ENCODE measurements at places on chromosomes 2 and 18.

- no peak for DNase-seq
These were observed 93.5 kb upstream of the MGAT4A start for GRCh38 chr2:98824256-98825019.

- no peak for DNase-seq
These were observed 10.7 kb upstream of the CWC22 start for GRCh38 chr2:180017784-180018183.

- DNase-seq, result no peak
These were observed 97.4 kb downstream of the RHOB start for GRCh38 chr2:20544153-20544747.

GRCh38 chr2:70607121-70607561 is 53.5 kb upstream of the TGFA start:
- no peak for DNase-seq

- DNase-seq, result no peak
These were observed 450.1 kb upstream of the LRATD1 start for GRCh38 chr2:14182227-14182946.

GRCh38 chr2:28613633-28614501 is 118.0 kb downstream of the PLB1 start:
- DNase-seq, result peak; percentile 50

GRCh38 chr2:231685349-231686191 is 22.8 kb upstream of the PTMA start:
- no peak for DNase-seq
